Hair follicular keratinocyte (primary cell): ENCODE measurements at places on chromosomes 7 and 10. TPM values are rescaled to one million over a fixed set of nuclear protein-coding genes. Genes with fewer than 3 reads are reported as not detected.

HEPACAM2 gene
- total RNA-seq = not detected in 2 replicates

ZNF804B gene
- total RNA-seq = not detected in 2 replicates

MYO1G gene
- total RNA-seq = 0.08 TPM in 1 of 2 replicates, not detected in the other

TCF7L2 gene
- 1.6 and 7.7 TPM in 2 replicates for total RNA-seq

MUC12 gene
- total RNA-seq = 1.7 TPM in 1 of 2 replicates, not detected in the other

FKBP6 gene
- not detected in 2 replicates for total RNA-seq

TAS2R41 gene
- total RNA-seq = not detected in 2 replicates

PDK4 gene
- not detected in 2 replicates for total RNA-seq

SEMA3E gene
- total RNA-seq = 0.08 and 0.23 TPM in 2 replicates

HOXA7 gene
- 2.4 and 3.6 TPM in 2 replicates for total RNA-seq

MLXIPL gene
- 0.04 TPM in 1 of 2 replicates, not detected in the other for total RNA-seq

NOS3 gene
- total RNA-seq = 1.8 and 3.7 TPM in 2 replicates

DYNC1I1 gene
- 0.61 and 1.0 TPM in 2 replicates for total RNA-seq

C1QL3 gene
- total RNA-seq = not detected in 2 replicates
